ENCODE measurements at places on chromosomes 13 and 19.

- DNase-seq, result no peak
Observed at GRCh38 chr19:4234142-4234861, 5.0 kb downstream of the EBI3 start.

DNA sequence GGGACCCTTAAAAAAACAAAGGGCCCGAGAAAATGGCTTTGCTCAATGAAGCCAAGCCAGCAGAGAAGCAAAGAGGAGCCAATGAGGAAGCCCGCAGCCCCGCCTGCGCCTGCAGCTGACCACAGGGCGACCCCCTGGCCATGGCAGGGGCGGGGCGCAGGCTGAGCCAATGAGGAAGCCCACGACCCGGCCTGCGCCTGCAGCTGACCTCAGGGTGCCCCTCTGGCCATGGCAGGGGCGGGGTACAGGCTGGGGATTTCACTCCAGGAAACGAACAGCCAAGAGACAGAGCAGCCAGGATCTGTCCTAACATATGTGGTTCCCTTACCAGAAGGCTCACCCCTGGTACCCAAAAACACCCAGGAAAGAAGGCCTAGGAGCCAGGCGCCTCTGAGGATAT, 101.4 kb downstream of the STK24 start:
- DNase-seq, result no peak

DNA sequence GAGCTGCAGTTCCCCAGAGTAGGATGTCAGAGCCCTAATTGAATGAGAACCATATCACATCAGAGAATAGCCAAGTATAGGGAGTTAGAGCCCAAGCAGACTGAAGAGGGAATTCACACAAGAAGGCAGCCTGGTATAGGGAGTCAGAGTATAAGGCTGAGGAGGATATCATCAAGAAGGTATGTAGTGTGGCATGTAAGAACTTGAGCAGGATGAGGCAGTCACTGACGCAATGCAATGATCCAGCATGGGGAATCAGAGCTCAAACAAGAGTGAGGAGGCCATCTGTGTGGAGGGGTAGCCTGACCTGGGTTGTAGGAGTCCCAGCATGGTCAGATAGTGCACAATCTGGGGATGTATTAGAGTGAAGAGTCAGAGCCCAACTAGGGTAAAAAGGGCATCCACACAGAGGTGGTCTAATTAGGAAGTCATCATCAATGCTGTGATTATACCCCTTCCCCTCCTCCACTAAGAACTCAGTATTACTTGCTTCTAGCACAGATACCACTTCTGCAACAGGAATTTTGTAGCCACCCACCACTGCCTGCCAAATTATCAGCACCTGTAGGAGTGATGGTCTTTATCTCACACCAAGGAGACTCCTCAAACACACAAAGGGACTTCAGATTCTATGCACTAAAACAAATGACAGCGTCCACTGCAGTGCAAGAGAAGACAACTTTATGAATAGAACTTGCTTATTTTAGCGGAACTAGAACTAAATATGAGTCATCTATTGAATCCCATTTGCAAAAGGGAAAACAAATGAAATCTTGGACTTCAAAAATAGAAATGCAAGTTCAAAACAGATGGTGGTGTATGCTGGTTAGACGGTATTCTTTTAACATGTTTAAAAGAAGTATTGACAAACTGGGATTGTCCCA, 107.2 kb downstream of the FNDC3A start:
- DNase-seq, result no peak

DNA sequence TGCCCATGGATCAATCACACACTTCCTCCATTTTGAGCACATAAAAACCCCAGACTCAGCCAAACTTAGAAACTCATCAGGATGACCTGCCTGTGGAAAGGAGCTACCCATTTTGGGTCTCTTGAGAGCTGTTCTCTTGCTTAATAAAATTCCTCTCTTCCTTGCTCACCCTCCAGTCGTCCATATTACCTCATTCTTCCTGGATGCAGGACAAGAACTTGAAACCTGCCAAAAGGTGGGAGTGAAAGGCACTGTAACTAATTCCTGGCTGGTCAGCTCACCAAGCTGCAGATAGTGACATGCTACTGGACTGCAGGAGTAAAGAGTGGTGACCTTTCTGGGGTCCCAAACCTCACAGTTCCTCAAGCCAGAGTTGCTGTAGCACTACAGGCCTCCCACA, 20.2 kb downstream of the LIG4 start:
- DNase-seq, result no peak

DNA sequence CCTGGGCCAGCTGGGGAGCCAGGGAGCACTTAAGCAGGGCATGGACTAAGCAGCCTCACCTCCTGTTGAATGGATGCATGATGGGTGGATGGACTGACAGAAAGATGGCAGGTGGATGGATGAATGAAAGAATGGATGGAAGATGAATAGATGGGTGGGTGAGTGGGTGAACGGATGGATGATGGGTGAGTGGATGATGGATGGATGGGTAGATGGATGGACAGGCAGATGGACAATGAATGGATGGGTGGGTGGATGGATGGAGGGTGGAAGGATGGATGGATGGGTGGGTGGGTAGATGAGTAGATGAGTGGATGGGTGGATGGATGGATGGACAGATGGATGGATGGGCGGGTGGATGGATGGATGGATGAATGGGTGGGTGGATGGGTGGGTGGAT, 18.7 kb downstream of the SHC2 start:
- DNase-seq, result no peak

DNA sequence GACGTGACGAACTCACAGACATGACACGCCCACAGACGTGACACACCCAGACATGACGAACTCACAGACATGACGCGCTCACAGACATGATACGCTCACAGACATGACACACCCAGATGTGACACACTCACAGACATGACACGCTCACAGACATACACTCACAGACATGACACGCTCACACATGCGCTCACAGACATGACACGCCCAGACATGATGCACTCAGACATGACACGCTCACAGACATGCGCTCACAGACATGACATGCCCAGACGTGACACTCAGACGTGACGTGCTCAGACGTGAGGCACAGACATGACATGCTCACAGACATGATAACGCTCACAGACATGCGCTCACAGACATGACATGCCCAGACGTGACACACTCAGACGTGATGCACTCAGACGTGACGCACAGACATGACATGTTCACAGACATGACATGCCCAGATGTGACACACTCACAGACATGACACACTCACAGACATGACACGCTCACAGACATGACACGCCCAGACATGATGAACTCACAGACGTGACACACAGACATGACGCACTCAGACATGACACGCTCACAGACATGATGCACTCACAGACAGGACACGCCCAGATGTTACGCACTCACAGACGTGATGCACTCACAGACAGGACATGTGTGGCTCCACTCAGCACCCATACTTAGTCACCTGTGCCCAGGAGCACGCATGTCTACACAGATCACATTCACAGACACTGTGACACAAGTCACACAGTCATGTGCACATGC, 8.1 kb downstream of the ERFL start:
- DNase-seq, result no peak

- DNase-seq, result no peak
Observed at GRCh38 chr13:83879431-83880171, 2.7 kb downstream of the SLITRK1 start.

DNA sequence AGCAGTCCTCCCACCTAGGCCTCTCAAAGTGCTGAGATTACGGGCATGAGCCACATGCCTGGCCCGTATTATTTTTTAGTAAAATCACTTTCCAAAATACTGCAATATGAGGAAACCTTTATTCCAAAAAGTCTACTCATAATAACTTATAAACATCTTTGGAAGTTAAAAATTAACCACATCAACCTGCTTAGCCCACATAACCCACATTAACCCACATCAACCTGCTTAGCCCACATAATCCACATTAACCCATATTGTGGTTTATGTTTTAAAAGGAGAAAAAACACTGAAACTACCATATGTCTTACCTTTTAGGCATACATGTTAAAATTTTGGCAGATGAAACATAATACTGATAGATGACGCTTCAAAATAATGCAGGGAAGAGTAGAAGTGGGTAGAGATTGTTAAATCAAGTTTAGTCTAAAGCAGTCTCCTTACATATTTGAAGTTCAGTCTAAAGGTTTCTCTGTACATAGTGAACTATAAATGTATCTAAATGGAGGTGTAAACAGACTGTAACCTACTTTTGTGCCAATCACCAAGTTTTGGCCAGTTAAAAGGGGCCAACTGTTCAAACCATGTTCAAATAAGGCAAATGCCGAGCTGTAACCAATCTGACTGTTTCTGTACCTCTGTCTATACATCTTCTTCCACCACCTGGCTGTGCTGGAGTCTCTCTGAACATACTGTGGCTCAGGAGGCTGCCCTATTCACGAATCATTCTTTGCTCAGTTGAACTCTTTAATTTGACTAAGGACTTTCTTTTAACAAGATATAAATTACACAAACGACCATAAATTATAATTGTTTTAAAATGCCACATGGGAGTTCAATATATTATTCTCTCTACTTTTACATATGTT, 14.5 kb downstream of the KPNA3 start:
- no peak for DNase-seq

GRCh38 chr19:6732803-6733337, 4.5 kb downstream of the GPR108 start:
- DNase-seq, result no peak

- no peak for DNase-seq
Observed at GRCh38 chr13:28140433-28141125, 2.2 kb downstream of the PAN3 start.

DNA sequence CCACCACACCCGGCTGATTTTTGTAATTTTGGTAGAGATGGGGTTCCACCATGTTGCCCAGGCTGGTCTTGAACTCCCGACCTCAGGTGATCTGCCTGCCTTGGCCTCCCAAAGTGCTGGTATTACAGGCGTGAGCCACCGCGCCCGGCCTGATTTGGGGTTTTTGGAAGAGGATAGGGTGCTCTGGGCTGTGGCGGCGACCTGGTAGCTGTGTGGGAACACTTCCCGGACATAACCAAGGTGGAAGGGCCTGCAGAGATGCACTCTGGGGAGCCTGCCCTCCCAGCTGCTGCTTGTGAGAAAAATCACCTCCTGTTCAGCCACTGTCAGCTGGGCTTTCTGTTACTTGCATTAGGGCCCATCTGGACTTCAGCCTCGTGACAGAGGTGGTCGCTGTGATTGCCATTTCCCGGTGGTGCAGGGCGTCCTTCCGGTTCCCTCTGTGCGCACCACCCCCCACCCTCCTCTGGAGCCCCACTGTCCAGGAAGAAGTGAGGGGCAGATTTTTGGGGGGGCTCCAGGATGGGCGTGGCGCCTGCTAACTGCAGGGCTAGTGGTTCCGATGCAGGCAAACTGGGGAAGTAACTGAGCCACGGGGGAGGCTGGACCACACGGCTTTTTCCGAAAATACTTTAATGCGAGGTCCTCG, 7.5 kb downstream of the IL4I1 start:
- no peak for DNase-seq

GRCh38 chr19:45354241-45354842, 13.8 kb downstream of the KLC3 start:
- no peak for DNase-seq

DNA sequence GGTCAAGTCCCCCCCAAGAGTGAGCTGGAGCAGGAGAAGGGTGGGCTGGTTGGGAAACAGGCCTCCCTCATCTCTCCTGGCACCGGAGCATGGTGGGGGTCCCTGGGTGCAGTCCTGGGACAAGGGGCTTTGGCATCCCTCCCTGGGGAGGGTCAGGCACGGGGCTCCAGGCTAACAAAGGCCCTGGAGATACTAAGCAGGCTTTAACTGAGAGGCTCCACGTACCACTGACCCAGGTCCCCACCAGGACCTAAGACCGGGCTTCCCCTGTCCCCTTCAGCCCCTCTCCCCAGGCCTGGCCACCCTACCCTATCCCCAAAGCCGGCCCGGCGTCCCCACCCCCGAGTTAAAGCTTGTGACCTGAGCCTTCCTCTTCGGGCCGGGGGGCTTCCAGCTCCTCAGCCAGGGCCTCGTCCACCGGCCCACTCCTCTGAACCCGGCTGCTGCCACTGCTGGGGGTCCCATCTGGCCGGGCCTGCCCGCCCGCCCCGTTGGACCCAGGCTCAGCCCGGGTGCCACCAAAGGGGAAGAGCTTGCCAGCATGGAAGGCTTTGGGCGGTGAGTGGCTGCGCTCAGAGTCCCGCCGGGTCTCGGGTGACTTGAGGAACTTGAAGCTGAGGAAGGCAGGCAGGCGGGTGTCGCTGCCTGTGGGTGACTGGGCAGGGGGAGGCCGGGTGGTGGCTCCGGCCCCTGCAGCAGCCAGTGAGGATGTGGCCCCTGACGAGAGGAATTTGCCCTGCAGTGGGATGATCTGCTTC, 10.1 kb downstream of the ANO8 start:
- DNase-seq, result no peak

GRCh38 chr13:75384879-75385707, 96.9 kb downstream of the TBC1D4 start:
- DNase-seq, result no peak

- no peak for DNase-seq
Observed at GRCh38 chr19:9818175-9818733, 625 bp downstream of the FBXL12 start.

- no peak for DNase-seq
Observed at GRCh38 chr13:73244467-73244866, 185.7 kb downstream of the KLF5 start.

- DNase-seq, result no peak
Observed at GRCh38 chr13:114073881-114074612, 58.4 kb downstream of the RASA3 start.

GRCh38 chr13:37379841-37380240, 218.7 kb downstream of the POSTN start:
- DNase-seq, result no peak

- DNase-seq, result no peak
Observed at GRCh38 chr13:110373617-110374016, 66.5 kb downstream of the COL4A2 start.

GRCh38 chr13:91119643-91120042, 227.8 kb upstream of the MIR17HG start:
- no peak for DNase-seq

Data from activated T-cell treated with anti-CD3 and anti-CD28 coated beads for 48 hours (primary cell).